NCI-H446 treated with DMSO at 0.1 percent for 48 hours (cell line): ENCODE measurements at places on chromosomes 1 and 21.

DNA sequence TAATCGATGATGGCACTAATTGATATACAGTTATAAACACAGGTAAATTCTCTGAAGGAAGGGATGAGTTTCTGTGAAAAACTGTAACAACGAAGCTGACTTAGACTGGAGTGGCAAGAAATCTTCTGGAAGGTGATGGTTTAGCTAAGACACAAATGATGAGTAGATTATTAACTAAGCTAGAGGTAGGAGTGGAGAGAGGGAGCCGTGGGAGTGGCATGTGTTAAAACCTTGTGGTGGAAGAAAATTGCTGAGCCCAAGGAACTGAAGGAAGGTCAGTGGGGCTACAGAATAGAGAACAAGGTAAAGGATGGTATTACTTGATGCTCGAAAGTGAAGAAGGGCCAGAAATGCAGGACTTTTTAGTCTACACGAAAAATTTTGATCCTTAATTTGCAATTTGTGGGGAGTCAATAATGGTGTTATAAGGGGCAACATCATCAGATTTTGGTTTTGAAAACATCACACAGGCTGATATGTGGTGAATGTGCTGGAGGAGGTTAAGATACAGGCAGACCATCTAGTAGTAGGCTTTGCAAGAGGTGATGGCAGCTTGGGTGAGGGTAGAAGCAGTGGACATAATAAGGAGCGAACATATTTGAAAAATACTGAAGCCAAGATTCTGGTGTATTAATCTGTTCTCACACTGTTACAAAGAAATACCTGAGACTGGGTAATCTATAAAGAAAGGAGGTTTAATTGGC, 93.8 kb downstream of the S1PR1 start:
- DNase-seq = no peak

- DNase-seq = no peak
Measured at GRCh38 chr21:24671901-24672300, 935.4 kb downstream of the MRPL39 start.

DNA sequence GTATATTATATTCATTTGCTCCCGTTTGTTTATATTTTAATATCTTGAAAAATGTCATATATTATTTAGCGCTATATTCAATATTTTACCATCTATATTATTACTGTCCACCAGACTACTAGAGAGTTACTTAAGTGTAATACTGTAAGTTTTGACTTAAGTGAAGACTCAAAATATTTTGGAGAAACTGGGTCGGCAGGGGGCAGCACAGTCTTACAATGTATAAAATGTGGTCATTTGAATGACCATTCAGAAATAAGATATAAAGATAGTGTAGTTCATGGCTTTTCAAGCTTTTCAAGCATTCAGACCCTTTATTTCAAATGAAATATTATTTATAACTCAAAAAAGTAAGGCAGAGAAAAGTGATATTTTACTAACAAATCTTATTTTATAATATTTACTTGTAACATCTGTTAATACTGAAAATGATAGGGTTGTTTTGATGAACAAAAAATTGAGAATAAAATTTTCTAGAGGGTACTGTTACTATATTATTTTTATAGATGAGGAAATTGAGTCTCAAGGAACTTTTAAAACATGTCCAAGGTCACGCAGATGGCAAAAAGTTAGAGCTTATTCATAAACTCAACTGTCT, 89.0 kb upstream of the SERTAD4 start:
- peak; percentile 49 for DNase-seq

DNA sequence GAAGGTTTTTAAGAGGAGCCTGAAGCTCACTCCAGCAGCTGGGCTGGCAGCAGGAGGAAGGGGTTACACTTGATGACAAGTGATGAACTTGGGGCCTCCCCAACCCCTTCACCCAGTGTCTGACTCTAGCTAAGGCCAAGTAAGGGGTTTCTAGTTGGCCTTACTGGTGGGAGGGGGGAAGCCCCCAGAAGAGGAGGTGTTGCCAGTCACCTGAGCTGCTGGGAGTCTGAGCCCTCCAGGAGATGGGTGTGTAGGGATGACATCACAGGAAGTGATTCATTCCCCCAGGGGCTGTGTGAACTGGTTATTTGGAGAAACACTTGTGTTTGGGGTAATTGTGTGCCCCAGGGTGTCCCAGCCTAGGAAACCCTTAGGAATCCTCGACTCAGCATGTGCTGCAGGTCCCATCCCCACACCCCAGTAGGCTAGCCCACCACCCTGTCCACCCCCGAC, 3.1 kb downstream of the PADI1 start:
- DNase-seq = no peak

DNA sequence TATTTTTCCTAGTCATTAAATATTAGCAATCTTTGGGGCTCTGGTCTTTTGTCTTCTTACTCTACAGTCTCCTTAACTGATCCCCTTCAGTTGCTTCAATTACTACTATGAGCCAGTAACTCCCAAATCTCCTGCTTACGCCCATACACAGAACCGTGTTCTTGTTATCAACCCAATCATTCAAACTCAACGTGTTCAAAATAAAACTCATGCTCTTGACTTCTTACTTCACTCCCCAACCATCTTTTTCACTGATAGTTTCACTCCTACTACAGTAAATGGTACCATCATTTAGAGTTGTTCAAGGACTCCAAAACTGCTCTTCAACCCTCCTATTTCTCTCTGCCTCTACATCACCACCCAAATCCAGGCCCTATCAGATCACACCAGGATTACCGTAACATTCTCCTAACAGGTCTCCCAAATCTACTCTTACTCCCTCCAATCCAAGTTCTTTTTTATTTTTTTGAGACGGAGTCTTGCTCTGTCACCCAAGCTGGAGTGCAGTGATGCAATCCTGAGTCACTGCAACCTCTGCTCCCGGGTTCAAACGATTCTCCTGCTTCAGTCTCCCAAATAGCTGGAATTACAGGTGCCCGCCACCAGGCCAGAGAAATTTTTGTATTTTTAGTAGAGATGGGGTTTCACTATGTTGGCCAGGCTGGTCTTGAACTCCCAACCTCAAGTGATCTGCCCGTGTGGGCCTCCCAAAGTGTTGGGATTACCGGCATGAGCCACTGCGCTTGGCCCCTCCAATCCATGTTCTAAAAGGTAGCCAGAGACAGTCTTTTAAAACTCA, 3.0 kb downstream of the YARS1 start:
- DNase-seq = no peak

GRCh38 chr1:226937940-226938725, 2.0 kb upstream of the COQ8A start:
- DNase-seq = no peak

- DNase-seq = no peak
Measured at GRCh38 chr1:71222668-71223067, 141.8 kb upstream of the ZRANB2 start.

DNA sequence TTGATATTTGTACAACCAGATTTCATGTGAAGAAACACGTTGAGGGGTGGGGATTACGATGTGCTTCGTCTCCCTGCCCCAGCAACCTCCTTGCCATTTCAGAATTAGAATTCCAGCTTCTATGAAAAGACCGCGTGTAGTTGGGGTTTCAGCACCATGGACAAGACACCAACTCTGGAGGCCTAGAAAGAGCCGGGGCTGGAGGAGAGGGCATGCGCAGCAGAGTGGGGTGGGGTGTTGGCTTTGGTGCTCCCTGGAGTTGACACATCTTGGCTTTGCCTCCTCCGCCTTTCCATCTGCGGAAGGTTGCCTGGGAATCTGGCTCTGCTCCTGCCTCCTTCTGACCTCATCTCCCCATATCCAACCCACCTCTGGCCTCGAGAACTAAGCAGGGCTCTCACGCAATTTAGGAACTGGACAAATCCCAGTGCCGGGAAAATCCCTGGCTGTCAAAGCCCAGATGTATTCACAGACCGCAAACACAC, 11.8 kb downstream of the HTR6 start:
- no peak for DNase-seq

DNA sequence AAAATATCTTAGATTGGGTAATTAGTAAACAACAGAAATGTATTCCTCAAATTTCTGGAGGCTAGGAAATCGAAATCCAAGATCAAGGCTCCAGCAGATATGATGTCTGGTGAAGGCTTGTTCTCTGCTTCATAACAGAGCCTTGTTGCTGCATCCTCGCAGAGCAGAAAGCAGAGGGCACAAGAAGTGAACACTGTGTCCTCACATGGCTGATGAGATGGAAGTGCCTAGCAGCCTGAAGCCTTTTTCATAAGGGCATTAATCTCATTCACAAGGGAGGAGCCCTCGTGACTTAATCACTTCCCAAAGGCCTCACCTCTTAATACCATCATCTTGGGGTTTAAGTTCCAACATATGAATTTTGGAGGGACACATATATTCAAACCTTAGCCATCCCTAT, 77.2 kb upstream of the FOXD3 start:
- no peak for DNase-seq

DNA sequence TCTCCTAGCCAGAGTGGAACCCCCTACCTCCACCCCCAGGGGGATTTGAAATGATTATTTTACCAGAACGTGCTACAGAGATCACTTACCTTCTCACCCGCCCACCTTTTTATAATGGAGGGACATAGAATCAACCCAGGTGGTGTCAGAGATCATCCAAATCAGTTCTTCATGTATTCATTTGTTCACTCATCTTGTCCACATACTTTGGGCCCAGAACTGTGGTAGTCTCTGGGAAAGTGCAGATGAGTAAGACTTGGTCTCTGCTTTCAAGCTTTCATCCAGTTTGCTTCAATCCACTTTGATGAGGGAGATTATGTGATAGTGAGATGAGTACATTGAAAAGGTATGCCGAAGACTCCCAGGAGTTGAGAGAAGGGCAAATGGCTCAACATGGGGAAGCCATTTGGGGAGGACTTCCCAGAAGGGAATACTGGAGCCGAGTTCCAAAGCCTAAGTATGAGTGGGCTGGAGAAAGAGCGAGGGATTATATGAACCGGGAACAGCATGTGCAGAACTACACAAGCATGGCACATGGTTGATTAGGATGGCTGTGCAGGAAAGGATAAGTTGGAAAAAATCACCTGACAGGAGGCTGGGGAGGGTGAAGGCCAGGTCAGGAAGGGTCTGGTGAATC, 1.9 kb downstream of the FGGY start:
- DNase-seq = no peak

DNA sequence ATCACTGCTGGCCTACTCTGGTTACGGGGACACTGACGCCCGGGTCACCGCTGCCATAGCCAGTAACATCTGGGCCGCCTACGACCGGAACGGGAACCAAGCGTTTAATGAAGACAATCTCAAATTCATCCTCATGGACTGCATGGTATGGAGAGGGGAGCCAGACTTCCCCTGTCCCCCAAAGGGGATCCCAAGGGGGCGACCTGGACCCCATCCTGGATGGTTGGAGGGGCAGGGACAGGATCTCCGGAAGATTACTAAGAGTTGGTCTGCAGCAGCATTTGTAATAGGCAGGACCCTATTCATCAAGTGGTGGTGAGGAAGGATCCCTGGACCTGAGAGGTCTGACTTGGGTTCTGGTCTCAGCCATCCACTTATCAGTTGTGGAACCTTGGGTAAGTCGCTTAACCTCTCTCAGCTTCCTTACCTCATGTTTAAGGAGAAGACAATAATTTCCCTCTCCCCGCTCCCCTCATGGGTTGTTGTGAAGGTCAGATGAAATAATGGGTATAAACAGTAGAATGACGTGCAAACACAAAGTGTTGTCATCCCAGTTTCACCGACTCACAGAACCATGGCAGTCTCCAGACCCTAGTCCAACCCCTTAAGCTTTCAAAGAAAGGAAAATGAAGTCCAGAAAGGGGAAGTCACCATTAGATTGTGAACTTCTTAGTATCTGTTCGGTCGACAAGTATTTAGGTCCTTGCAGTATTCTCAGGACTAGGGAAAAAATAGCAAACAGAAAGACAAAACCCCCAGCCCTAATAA, 883 bp downstream of the LAMTOR2 start:
- DNase-seq = no peak

GRCh38 chr1:236685917-236686814, at the start of gene ACTN2:
Gene ACTN2 (plus strand): TSS chr1:236686499. CDS start chr1:236686674, 175 bp downstream.
- peak; percentile 4 for DNase-seq

- DNase-seq = no peak
Measured at GRCh38 chr1:241775021-241775420, 73.0 kb upstream of the EXO1 start.

DNA sequence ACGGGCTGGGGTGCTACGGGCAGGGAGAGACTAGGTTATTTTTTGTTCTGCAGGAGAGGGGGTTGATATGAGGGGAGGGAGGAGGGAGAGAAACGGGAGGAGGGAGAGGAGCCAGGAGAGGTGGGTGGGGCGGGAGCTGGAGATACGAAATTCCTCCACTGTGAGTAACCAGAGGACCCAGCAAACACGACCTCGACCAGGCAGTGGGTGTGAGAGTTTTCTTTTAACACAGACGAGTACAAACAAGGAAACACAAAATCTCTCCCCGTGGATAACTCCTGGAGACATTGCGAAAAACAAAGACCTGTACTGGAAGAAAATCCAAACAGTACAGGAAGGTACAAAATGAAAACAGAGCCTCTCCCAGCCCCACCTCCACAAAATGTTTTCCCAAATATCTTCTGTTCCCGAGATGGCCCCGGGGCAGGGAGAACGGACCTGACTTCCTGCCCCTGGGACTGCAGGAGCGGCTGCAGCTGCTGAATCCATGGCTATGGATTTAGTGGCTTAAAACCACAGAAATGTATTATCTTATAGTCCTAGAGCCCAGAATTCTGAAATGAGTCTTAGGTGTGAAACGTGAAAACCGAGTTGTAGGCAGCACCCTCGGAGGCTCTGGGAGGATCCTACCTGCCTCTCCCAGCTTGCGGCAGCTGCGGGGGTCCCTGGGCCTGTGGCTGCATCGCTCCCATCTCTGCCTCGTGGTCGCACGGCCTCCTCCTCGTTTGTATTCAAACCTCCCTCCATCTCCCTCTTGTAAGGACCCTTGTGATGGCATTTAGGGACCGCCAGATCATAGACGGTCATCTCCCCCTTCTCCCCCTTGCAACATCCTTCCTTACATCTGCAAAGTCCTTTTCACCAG, 82.2 kb downstream of the RIPK4 start:
- DNase-seq = no peak
